Suprapubic skin (tissue), 4 donors: ENCODE measurements at places on chromosomes 7 and 10.

- no peak for DNase-seq
Observed at GRCh38 chr7:101952355-101953247, 135.2 kb downstream of the CUX1 start.

DNA sequence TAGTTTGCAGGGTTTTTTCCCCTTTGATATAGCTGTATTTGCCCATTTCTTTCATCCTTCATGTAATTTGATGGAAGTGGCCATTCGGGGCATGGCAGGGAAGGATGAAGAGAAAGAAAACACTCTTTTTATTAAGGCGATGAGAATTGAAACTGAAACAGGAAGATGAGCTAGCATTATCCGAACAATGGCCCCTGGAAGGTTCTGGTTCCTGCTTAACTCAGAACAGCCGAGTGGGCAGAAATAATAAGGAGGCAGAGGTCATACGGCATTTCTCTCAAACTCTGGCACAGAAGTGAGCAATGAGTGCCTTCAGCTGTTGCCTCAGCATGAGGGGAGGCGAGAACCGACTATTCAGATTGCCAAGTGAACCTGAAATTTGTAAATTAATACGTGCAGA is 113.2 kb upstream of the MYO3A start:
- no peak for DNase-seq

DNA sequence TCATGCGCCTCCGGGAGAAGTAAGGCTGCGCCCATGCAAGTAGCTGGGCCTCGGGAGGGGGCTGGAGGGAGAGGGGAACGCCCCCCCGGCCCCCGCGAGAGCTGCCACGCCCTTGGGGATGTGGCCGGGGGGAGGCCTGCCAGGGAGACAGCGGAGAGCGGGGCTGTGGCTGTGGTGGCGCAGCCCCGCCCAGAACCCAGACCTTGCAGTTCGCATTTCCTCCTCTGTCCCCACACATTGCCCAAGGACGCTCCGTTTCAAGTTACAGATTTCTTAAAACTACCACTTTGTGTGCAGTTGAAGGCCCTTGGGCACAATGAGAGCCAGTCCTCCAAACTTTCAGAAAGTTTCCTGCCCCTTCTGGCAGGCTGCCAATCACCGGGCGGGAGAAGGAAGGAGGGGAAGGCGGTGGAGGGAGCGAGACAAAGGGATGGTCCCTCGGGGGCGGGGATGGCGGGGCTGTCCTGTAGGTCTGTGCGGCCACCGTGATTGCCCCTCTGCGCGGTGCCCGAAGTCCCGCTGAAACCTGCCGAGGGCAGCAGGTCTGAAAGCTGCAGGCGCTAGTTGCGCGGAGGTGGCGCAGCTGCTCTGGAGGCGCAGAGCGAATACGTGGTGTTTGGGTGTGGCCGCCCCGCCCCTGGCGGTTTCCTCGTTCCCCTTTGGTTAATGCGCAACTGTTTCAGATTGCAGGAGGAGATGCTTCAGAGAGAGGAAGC is 2.1 kb downstream of the VIM start:
- DNase-seq, result peak; percentile 91

- DNase-seq, result no peak
Observed at GRCh38 chr7:44530990-44531389, 10.1 kb downstream of the NPC1L1 start.

DNA sequence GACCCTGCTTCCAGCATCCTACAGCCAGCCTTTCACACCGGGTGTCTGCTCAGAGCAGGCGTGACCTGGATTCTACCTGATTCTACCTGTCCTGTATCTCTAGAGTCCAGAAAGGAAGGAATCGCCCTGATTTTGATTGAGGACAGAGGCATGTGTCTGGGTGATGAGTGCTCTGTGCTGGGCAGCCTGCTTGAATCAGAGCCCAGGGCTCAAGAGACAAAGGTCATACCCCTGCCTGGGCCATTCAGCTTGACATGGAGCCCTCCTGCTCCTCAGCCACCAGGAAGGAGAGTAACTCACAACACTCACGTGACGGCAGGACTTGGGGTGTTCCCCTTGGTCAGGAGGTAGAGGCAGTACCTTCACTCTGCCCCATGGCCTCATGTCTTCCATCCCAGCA is 11.2 kb downstream of the GAD2 start:
- no peak for DNase-seq
